Right kidney (tissue), 9 donors: ENCODE measurements at places on chromosomes 4 and X.

DNA sequence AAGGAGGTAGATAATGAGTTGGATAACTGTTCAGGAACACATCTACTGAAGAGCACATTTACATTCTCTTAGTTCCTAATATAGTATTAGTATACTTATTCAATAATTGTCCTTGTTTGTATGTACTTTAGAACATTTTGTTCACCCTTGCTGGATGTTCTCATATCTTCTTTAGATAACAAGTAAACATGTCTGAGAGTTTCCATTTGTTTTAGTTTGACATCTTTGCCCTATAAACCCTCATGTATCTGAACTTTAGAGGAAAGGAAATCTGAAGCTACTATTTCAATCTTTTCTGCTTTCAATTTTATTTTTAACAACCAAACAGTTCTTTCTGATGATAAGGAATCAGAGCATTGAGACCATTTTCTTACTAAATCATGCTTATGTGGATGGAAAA is 518.6 kb downstream of the RPA4 start:
- DNase-seq, result no peak

- DNase-seq, result no peak
Measured at GRCh38 chrX:105114554-105115130, 105.9 kb downstream of the TEX13A start.

- DNase-seq, result no peak
Measured at GRCh38 chr4:35347276-35347675, 897.0 kb downstream of the ARAP2 start.

DNA sequence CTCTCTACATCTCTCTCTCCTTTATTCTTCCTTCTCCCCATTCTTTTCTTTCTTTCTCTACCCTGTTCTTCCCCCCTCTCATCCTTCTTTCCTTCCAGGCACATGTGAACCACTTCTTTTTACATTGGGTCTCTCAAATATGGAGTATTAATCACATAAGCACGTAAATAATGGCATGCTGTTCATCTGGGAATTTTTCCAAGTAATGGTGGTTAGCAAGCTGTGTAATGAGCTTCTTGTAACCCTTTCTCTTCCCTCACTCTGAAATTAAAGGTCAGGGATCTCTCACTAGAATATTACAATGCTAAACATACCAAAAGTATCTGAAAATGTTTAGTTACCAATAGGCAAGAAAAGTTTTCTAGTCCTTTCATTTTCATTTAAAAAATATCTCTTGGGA is 239.9 kb upstream of the TEX13A start:
- DNase-seq, result no peak

DNA sequence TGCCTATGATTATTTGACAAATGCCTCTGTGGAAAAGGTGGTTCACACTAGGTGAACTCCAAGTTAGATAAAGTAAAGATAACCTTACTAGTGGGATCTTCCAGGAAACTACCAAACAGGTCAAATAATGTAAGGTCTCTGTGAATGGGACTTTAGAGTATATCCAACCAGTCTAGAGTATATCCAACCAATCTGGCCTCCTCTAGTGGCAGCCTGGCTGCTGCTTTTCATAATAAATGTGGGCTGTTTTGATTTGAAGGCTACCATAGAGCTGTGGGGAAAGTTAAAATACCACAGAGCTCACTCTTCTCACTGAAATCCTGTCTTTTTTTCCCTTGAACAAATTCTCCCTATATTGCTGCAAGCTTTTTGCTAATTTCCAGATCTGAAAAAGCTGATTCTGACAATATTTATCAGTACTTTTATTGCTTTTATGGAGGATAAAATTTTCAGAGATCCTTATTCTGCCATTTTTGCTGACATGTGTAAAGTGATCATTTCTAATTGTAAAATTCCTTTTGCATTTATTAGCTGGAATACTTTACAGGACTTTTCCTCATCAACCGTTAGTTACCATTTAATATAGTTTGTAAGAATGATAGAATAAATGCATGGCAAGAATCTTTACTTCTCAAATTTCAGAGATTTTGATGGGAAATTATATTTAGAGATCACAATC is 111.3 kb downstream of the TET2 start:
- DNase-seq, result no peak

DNA sequence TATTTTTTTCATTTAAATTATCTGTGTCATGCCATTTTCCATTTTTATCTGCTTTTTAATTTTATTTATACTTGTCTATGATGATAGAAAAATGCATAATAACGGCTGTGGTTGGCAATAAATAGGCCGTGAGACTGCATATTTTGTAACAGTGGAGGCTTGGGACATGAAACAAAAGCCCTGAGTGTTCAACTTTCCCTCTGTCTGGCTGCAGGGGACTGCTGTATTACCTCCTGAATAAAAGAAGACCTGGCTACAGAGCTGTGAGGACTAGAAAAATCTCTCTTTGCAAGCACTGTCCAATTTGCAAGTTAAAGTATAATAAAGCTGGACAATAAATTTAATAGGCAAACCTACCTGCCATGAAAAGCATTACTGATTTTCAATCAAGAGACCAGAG is 82.1 kb downstream of the MAGEB10 start:
- DNase-seq, result no peak
